ENCODE measurements at places on chromosomes 6 and 20. TPM values are rescaled to one million over a fixed set of nuclear protein-coding genes. Genes with fewer than 3 reads are reported as not detected.

SNAP25 gene
- not detected for polyA plus RNA-seq

GRCh38 chr6:82555801-82556200 is 192.2 kb downstream of the TPBG start:
- DNase-seq, result no peak
- no peaks in the 10 kb centered on the region for H3K36me3 ChIP-seq
- H3K4me1 ChIP-seq, result no peaks in the 10 kb centered on the region
- no peak overlapping the region for H3K4me3 ChIP-seq
- no peaks in the 10 kb centered on the region for H3K27me3 ChIP-seq

DNA sequence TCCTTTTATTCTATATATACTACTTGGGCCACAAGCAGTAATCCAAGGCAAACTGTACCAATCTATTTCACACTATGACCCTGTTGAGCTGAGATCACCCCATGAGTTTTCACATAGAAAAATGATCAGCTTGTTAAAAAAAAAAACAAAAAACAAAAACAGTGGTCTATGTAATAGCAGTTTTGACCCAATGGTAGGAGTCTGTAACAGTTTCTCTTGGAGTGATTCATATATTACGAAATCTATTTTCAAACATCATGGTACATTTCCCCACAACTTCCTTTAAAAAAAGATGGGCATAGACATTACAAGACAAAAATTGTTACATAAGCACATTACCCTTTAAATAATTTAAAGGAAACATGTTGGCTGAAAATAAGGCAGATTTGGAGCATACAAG is 78.1 kb downstream of the PRSS35 start:
- H3K4me1 ChIP-seq, result no peaks in the 10 kb centered on the region
- H3K36me3 ChIP-seq, result no peaks in the 10 kb centered on the region
- no peak overlapping the region for H3K4me3 ChIP-seq
- no peak for DNase-seq
- no peak overlapping the region for H3K27ac ChIP-seq

DNA sequence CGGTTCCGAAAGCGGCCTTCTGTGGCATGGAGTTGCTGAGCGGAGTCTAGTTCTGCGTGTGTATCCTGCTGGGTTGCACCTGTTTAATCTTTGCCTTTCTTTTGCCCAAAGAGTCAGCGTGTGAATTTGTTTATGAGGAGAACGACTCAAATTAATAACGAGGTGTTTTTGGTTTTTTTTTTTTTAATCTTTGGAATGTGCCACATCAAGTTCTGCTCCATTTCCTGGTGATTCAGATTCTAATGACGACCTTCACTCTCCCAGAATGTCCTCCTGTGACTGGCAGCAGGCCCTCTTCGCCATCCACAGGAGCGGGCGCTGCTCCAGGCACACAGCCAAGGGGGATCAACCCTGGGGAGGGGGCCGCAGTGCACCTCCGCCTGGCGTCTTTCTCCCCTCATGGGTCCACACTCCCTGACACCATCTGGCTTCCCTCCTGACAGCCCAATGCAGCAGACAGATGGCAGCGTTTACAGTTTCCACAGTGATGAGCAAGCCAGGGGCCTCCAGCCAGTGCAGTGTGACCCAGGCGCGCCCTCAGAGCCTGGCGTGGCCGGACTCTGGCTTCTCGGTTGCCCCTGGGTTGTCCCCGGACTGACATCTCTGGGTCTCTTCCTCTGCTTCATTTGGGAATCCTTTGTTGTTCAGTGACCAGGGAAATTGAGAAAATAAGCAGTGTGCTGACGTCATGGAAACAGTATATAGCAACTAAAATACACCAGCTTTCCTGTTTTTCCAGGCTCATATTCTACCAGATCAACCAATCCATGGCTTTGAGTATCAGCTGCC is 27.5 kb upstream of the AFDN start:
- peaks cover 9% of the 10 kb centered on the region for H3K27me3 ChIP-seq
- H3K4me3 ChIP-seq, result no peak overlapping the region
- no peak for DNase-seq
- no peaks in the 10 kb centered on the region for H3K4me1 ChIP-seq
